Ammon's horn (tissue), 1 donor: ENCODE measurements at places on chromosomes 6 and 20.

- peak; percentile 72 for DNase-seq
Measured at GRCh38 chr6:36358226-36358915, 21.7 kb upstream of the BNIP5 start.

DNA sequence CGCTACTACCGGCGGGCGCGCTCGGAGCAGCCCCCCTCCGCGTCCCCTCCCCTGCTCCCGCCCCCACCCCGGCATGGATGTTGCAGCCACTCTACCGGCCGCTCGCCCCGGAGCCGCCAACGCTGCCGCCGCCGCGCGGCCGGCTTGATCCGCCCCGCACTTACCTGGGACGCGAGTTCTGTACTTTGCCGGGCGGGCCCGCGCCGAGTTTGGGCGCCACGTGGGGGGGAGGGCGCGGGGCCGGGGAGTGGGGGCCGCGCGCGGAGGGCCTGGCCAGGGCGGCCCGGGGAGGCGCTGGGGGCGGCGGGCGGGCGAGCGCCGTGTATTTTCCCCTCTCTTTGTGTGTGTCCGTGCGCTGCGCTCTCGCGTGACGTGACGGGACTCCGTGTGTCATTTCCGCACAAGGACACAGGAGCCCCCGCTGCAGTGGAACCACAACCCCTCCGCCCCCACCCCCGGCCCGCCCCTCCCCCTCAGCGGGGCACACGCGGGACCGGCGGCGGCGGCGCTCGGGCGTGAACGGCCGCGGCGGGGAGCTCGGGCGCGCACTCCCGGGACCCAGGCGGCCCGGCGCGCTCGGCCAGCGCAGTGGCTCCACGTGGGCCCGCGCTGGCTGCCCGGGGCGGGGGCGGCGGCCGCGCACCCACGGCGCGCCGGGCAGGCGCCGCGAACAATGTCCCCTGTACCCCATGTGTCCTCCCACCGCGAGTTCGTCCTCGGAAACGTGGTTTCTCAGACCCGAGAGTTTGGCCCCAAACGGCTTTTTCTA is at the start of gene BEND3:
TSS of gene BEND3 (minus strand) at position 590 of the 769 bp plus-strand sequence. CDS start 16,230 bp downstream, outside the sequence.
- no peak for DNase-seq

DNA sequence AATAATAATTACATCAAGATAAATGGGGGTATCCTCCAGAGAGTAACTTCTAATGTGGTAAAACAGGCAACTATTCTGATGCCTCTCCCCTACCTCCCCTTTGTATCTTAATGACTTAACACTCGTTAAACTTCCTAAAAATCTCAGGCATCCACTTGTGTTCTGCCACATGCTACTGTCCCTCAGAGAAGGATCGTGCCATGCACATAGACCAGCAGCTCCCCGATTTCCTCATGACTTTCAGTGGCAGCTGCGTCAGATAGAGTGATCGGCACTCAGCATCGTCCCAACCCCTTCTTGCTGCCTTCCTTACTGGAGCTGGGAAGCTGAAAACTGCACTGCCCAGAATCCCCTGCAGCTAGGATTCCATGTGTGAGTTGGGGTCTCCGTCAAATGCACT is 32.1 kb downstream of the RIPOR2 start:
- DNase-seq = no peak

DNA sequence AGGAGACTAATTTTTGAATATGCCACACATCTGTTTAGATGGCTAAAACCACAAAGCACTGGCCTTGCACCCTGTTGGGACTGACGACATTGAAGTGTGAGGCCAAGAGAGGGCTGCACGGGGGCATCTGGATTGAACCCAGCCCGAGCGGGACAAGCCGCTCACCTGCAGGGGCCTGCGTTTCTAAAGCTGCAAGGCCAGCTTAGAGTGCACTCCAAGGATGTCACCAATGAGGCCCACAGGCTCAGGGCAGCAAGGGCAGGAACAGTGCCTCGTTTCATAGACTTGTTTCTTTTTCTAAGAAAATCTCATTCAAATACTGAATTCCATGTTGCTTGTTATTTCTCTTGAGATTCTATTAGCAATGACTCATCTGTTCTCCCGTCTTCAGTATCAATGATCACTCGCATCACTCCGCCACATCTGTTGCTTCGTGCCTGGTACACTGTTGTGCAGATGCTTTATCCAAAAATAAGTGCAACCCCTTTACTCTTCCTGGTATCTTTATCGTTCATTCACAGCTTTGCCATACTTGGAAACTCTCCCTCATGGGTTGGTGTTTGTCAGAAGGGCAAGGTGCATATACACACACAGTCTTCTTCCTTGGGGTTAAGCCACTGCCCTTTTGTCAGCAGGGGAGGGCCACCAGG is 120.1 kb downstream of the IRF4 start:
- no peak for DNase-seq

DNA sequence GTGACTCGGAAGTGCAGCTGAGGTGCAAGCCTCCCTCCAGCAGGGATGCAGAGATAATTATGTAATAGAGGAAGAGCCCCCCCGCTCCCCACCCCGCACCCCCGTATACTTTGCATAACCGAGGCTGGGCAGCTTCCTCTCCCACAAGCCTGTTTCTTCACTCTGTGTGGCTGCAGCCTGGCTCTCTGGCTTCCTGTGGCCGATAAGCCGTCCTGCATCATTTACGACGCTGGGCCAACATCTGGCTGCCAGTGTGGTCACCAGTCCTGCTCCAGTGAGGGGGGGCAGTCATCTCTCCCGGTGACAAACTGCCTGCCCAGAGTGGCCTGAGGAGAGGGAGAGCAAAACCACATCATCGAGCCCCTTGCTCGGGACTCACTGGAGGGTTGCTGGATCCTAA is 59.2 kb downstream of the RBM38 start:
- DNase-seq = peak; percentile 68

DNA sequence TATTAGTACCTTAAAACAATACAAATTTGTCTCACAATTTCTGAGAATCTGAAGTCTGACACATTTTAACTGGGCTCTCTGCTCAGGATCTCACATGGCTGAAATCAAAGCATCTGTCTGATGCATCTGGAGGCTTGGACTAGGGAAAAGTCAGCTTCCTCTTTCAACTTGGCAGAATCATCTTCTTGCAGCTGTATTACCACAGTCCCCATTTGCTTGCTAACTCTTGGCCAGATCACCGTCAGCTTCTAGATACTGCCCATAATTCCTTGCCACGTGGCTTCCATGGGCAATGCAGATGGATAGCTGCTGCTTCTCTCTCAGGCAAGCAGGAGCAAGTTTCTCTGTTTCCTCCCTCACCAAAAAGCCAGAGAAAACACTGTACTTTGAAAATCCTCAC is 1106.4 kb upstream of the CITED2 start:
- peak; percentile 10 for DNase-seq

DNA sequence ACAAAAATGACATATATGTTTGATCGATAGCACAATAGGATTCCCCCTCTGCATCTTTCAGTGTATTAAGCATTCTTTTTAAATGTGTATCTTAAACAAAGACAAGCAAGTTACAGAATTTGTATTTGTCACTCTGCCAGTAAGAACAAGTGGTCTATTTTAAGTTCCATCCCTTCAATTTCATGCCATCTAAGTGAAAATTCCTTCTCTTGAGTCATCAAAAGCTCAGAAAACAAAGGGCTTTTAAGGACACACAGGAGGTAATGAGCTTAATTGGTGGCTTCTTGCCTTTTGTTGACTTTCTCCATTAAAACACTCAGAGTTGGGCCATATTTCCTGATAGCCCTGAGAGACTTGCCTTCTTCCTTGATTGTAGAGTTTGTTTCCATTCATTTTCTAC is 547.8 kb downstream of the TENT5A start:
- no peak for DNase-seq

- no peak for DNase-seq
Measured at GRCh38 chr20:4134355-4134834, 119.0 kb upstream of the RNF24 start.

GRCh38 chr6:27138837-27139755 is 108.4 kb upstream of the PRSS16 start:
- peak; percentile 59 for DNase-seq

DNA sequence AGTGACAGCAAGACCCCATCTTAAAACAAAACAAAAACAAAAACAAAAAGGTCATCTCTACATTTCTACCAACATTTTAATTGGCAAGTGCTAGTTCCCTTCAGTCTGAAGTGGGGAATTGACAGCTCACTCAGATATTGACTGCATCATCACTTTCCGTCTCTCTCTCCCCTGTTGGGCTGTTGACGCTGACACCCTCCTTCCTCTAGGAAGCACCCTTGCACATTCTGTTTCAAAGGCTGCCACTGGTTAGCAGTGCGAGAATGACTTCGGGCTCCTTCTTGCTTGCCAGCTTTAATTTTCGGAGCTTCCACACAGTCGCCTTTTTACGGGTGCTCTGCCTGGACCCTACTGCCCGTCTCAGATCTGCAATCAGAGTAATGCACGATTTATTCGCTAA is 96.6 kb upstream of the INSM1 start:
- DNase-seq = no peak

DNA sequence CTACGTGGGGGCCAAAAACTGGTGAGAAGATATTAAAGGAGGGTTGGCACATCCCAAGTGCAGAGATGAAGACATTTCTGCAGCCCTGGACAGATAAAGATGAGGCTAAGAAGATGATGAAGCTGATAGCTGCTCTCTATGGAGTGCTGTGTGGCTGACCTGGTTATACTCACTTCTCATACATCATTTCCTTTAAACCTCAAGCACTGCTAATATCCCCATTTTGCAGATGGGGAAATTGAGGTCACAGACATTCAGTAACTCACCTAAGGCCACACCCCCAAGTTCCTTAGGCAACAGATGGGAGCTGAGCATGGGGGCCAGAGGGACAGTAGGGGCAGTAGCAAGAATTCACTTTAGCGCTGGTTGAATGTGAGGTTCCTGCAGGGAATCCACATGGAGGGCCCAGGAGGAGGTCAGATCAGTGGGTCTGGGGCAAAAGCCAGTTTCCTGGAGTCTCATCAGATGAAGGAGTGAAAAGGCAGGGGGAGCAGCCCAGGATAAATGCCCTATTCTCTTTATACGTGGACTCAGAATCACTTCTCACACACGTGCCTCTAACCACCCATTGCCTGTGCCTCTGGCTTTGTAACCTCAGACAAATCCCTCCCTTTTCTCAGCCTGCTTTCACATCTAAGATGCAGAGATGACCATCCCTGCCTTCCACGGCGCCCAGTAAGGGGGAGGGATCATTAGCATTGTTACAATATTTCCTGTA is 125.8 kb downstream of the NFATC2 start:
- no peak for DNase-seq

DNA sequence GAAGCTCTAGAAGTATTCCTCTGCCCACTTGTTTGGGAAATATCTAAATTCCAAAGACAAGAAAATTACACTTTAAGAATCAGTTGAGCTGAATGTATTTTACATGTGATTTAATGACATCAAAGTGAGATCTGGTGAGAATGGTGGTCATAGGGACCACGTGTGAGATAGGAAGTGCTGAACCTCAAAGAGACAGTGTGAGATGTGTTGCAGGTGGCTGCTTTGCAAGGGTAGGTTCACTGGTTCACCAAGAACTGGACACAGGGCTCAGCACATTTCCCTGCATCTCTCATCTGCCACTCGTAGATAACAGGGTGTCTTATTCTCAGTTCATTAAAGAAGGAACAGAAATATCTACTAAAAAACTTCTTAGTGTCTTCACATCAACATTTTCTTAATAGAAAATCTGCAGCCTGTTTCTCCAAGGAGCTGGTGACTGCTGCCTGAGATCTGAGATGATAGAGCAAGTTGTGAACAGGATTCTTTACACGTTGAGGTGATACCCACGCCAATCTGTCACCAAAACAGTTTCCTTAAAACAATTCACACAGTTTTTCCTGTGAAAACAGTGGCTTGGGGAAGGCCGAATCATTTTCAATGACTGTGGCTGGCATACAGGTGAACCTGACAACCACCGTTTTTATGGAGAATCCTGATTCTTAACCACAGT is 7.2 kb downstream of the CCR6 start:
- DNase-seq = no peak

DNA sequence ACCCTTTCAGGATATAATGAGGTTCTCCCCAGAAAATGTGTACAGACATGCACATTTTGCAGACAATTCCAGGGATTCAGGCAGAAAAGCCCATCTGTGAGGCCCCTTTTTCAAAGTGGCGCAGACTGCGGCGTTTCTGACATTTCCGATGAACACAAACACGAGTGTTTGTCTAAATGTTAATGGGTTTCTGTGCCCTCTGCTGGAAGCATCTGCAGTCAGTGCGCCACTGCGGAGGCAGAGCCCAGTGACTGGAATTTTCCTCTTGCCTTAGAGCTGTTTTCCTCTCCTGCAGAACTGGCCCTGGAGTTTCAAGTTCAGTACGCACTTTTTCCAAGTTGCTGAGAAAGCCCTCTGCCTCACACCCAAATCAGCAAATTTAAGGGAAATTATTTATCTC is 15.3 kb downstream of the ANKRD60 start:
- peak; percentile 89 for DNase-seq

DNA sequence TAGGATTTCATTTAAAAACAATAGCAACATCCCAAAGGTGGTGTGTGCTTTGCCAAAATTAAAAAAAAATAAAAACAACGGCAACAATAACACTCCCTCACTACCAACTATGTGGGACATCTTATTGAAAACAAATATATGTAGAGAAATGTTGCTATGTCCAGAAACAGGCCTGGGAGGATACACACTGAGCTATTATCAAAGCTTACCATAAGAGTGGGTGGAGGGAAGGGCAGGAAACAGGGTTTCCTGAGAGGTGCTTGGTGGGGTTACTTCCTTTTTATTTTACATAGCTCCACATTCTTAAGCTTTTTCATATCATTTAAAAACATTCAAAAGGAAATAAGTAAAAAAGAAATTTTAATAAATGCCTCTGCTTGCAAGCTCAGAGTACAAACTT is 150.0 kb upstream of the RIPOR2 start:
- DNase-seq = no peak

GRCh38 chr6:15511248-15512125 is 151.3 kb downstream of the DTNBP1 start:
- peak; percentile 44 for DNase-seq

DNA sequence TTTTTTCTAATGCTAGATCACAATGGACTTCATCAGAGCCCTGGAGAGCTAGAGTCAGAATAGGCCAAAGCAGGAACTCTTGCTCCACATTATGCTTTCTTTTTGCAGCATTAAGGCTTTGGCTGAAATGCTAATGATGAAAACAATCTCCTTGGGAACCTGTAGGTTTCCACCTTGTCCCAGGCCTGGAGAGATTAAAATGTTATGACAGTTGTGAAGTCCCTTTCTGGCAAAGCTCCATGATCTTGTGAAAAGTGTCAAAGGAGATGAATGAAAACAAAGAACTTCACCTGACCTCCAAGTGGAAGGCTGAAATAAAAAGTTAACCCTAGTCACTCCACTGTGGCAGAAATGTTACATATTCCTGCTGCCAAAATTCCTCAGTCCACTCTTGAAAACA is 64.0 kb upstream of the LRRC1 start:
- DNase-seq = peak; percentile 7

DNA sequence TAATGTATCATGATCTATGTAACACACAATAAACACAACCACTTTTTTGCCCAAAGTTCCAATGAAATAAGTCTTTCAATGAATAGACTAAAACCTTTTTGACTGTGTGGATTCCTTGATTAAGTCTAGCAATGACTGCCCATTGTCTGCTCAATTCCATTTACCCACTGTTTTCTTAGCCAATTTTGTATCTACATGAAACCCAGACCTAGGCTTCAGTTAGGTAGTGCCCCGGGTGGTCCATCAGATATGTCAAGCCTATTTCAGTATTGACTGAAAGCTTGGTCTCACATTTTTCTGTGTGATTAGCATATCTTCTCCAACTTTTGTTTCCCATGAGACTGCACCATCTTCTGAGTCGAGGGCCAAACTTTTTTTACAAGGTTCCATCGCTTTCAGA is 615.0 kb downstream of the C6orf118 start:
- DNase-seq = peak; percentile 5

- no peak for DNase-seq
Measured at GRCh38 chr6:75874224-75874623, 125.2 kb downstream of the MYO6 start.
